LoVo (cell line): ENCODE measurements at places on chromosomes 11 and 22.

GRCh38 chr11:69155302-69156234 is at the start of gene SMIM38:
Gene SMIM38, plus strand, starts transcription at chr11:69155935. Its CDS starts 1,912 bp downstream, at chr11:69157847.
- DNase-seq, result no peak

- no peak for DNase-seq
These were observed 6.5 kb downstream of the UPK3A start for GRCh38 chr22:45291061-45291930.

- no peak for DNase-seq
These were observed 23.1 kb upstream of the PSMA1 start for GRCh38 chr11:14543260-14543659.

DNA sequence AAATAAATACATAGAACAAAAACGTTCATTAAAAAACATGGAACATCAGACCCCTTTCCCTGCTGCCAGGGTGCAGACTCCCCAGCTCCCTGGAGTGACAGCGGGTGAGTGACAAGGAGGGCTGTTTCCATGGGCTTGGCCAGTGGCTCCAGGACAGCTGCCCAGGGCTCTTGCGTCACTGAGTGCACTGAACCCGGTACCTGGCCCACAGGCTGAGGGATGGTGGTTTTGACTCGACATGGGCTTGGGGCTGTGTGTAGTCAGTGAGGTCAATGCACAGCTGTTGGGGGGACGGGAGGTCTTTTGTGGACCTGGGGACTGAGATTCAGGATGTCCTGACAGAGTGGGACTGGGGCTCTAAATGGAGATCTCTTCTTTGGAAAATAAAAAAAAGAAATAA is 142.1 kb upstream of the B3GAT1 start:
- no peak for DNase-seq

DNA sequence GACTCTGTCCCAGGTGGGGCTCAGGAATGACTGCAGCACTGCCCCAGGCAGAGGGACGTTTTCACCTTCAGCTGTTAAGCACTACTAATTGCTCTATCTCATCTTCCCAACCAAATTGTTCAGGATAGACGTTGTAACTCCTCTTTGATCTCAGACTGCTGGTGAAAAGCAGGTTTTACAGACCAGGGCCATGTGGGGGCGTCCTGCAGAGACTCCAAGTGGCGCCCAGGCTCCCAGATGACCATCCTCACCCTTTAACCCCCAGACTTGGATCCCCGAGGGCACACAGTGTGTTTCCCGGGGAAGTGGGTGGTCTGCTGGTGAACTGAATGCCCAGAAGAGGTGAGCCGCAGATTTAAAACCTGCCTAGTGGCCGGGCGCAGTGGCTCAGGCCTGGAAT is 23.9 kb downstream of the FADD start:
- no peak for DNase-seq

DNA sequence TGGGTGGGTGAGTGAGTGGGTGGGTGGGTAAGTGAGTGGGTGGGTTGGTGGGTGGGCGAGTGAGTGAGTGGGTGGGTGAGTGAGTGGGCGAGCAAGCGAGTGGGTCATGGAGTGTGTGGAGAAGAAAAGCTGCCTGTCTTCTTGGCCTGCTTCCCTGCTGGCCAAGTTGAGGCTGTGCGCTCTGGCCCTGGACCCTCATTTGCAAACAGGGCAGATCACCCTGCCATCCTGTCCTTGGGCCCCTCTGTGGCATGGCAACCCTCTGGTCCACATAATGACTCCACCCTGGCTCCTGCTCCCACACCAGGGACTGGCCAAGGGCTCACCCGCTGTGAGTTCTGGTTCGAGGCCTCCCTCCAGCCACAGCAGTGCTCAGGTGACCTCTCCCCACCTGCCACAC is 35.1 kb downstream of the CAPN1 start:
- DNase-seq, result no peak

DNA sequence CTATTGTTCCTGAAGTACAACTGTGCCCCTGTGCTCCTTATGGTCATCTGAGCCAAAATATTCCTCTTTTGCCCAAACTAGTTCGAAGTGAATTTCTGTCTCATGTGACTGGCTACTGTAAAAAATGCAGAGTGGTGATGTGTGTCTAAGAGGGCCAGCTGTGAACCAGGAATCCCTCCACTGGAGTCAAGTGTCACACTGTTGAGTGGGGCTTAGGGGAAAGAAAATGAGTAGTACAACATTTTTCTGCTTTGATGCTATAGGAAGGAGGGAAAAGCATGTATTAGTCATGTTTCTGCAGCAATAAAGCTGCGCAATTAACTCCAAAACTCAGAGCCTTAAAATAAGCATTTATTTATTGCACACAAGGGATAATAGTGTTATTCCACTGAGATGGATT is 39.8 kb upstream of the HMGXB4 start:
- DNase-seq, result no peak

DNA sequence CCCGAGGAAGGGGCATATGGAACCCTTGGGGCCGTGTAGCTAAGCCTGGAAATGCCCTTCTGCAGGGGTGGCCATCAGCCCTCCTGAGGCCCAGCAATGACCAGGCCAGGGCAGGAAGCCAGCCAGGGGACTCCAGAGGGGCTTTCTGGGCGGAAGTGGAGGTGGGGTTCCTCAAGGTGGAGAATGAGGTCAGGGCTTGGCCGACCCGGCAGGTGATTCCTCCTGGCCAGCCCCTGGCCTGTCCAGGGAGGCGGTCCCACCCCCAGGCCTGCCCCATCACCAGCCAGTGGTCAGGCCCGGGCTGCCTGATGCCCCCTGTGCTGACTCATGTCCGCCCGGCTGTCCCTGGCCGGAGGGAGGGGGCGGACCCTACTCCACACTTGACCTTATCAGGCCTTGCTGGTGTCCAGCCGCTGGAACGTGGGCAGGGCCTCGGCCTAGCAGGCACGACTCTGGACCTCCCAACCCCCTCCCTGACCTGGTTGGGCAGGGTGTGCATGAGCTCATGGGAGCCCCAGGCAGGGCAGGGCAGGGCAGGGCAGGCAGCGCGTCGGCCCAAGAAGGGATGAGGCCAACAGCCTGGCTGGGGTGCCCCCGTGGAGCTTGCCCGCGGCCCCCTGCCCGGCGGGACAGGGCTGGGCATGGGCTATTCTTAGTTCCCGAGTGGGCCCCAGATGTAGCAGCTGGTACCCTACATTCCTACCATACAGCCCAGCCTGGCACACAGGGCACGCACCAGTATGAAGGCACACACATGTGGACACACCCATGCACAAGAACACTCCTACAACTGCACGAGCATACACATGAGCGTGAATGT is 35.9 kb downstream of the RPL3 start:
- DNase-seq, result peak; percentile 23

DNA sequence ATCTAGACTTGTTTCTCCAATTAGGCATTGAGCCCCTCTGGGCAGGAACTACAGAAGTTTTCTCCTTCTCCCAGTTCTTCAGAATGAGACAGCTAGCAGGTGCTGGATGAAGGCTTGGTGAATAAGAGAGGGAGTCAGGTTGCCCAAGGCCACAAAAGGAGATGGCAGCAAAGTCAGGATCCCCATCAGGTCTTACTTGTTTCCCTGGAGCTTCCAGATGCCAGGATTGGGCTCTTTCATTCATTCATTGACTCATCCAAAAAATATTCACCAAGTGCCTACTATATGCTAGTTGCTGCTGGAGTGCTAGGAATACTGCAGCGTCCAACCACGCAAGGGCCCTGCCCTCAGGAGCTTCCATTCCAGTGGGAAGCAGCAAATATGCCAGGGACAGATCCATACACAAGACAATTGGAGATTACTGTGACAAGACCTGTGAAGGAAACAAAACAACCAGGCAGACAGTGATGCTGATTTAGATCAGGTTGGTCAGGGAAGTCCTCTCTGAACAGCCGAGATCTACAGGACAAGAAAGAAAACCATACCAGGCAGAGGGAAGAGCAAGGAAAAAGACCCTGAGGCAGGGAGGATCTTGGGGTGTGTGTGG is 24.6 kb upstream of the LMO1 start:
- no peak for DNase-seq

DNA sequence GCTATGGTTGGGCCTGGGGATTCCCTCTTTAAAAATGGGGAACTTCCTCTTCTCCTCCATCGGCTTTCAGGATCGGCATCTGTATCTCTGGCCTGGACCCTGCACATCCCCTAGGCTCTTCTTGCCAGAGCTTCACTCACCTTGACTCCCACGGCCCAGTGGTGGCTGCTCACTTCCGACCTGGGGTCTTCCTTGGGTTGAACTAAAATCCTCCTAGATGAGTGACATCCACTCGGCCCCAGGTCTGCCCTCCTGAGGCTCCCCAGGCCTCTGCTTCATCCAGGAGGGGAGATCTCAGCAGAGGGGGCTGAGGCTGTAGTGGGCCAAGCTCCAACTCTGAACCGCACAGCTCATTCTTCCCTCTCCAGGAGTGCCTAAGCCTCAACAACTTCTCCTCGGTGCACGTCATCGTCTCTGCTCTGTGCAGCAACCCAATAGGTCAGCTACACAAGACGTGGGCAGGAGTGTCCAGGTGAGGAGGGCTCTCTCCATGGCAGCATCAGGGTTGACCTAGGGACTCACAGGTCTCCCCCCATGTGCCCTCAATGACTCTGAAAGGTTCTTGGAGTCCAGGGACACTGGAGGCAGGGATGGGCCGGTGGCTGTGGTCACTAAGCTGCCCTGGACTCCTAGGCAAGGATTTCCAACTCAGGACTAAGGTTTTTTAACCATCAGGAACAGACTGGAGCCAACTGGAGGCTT is 3.3 kb downstream of the RGL4 start:
- DNase-seq, result no peak

DNA sequence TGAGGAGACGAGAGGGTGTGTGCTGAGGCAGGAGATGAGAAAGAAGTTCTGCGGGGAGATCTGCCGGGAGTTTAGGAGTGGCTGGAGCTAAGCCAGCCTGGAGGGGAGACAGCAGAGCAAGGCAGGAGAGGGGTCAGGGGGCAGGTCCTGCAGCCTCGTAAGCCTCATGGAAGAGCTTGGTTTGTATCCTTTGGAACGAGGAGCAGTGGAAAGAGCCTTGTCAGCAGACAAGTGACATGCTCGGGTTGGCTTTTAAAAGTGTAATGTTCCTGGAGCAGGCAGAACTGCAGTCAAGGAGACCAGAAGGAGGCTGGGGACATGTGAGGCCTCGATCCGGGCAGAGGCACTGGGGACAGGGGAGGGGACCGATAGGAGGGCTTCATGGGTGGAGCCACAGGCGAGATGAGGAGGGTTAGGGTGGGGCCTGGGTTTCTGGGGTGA is 21.4 kb upstream of the TUB start:
- DNase-seq, result no peak

DNA sequence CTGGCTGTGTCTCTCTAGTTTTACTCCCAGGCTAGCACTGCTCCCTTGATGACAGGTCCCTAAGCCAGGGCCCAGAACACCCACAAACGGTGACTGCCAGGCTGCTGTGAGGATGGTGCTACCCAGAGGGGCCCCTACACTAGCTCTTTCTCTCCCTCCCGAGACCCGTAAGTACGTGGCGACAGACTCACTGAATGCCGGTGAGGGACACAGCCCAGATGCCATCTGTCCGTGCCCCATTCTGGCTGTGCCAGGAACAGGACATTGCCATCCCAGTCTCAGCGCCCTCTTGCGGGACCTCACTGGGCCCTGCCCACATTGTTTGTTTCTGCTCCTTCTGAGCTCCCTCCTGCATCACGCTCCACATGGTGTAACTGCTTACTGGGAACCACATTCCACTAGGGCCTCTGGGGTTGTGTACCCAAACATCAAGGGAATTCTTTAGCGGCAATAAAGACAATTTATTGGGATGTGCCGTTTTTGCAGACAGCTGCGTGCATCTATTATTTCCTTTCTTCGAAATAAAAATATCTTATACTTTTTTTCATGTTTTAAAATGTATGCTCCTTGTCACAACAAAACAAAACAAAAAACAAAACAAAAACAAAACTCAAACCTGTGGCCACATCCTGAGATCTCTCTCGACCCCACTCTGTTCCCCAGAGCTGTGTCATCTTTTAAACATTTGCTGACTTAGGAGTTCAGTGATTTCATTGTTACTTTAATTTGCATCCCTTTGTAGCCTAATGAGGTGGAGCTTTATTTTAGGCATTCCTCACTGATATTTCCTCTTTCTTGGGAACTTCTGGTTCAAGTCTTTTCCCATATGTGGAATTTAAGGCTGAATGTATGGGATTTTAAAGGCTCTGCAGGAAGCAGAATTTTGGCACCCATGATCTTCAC is 4.4 kb upstream of the TPCN2 start:
- peak; percentile 68 for DNase-seq

DNA sequence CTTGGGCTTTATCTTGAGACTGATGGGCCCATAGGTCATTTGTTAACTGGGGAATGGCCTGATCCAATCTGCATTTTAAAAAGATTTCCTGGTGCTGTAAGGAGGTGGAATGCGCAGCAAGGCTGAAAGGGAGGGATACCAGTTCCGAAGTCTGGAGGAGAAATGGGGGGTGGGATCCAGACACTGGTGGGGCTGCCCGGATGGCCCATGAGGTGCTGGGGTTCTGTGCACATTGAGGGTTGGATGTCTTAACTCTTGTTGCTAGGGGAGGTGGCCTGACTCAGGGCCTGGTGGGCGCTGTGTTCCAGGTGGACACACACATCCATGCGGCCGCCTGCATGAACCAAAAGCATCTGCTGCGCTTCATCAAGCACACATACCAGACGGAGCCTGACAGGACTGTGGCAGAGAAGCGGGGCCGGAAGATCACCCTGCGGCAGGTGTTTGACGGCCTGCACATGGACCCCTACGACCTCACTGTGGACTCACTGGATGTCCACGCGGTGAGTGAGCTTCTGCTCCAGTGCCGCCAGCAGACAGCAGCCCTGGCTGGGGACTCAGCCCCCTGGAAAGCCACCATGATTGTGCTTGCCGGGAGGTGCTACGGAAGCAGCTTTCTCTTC is 38.1 kb downstream of the AMPD3 start:
- no peak for DNase-seq

DNA sequence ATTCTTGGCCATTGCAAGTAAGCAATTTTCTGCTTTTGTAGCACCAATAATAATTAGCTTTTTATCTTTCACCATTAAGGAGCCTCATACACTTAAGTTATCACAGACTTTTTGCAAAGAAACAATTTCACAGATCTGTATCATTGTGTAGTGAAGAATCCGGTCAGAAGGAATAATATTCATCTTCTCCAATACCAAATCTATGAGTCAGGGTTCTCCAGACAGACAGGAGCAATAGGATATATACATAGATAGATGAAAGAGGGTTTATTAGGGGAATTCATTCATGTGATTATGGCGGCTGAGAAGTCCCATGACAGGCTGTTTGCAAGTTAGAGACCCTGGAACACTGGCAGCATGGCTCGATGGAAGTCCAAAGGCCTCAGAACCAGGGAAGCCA is 82.9 kb upstream of the UBASH3B start:
- no peak for DNase-seq

- no peak for DNase-seq
These were observed 15.1 kb downstream of the ADM start for GRCh38 chr11:10319702-10320558.

DNA sequence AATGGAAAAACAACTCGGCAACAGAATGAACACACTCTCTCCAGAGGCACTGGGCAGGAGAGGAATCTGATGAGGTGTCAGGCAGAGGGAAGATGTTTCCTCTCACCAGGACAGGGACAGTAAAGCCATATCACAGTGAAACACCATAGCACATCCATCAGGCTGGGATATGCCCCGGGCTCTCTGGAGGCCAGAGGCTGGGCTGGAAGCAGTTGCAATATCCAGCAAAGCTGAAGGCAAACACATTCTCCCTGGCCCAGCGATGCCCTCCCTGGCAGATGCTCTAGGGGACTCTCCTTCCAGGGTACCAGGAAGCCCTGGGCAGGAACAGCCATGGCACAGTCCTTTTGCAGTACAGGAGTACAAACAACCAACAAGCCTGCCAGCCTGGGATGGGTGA is 11.1 kb downstream of the RSPH14 start:
- no peak for DNase-seq
